ENCODE measurements at places on chromosomes 13 and 19. TPM values are rescaled to one million over a fixed set of nuclear protein-coding genes. Genes with fewer than 3 reads are reported as not detected.

PLPPR3 gene
- not detected for total RNA-seq

SMIM24 gene
- total RNA-seq = not detected

NXNL1 gene
- not detected for total RNA-seq

IZUMO2 gene
- total RNA-seq = not detected

KLK8 gene
- total RNA-seq = not detected

SPACA4 gene
- total RNA-seq = not detected

BLVRB gene
- 159 TPM for total RNA-seq

EBI3 gene
- total RNA-seq = not detected

CDADC1 gene
- total RNA-seq = 5.8 TPM

S1PR5 gene
- total RNA-seq = not detected

LRG1 gene
- total RNA-seq = not detected

TMED1 gene
- total RNA-seq = 36.9 TPM

BEST2 gene
- not detected for total RNA-seq

C13orf42 gene
- not detected for total RNA-seq

PTH2 gene
- total RNA-seq = not detected

KCNJ14 gene
- 0.27 TPM for total RNA-seq

ZNF418 gene
- 13.4 TPM for total RNA-seq

PSG2 gene
- total RNA-seq = not detected
